ENCODE measurements at places on chromosomes 5 and 9.
A peak's percentile ranks its signal among the peaks of the same experiment; 100 is the strongest.

GRCh38 chr5:154384480-154385235, 61.1 kb upstream of the SAP30L start:
- DNase-seq = peak; percentile 50

DNA sequence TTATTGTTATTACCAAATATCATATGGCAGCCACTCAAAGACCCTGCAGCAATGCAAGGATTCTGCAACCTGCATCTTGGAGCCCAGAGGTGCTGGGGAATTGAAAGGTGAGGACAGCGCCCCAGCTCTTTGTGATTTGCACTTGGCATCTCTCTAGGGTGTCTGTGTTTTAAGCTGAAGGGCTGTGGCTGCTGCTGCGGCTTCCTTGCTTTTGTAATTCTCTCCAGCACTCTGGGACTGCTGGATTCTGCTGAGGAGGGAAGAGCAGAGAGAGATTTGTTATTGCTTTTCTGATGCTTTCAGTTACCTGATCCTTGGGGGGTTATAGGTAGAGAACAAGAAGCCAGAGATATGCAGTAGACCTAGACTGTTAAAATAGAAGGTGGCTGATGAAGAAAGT, 562.4 kb downstream of the EBF1 start:
- no peak for DNase-seq

- no peak for DNase-seq
Measured at GRCh38 chr9:70534471-70534870, 120.0 kb upstream of the KLF9 start.

GRCh38 chr5:57592236-57592635, 109.6 kb upstream of the ACTBL2 start:
- DNase-seq = no peak

GRCh38 chr5:143955141-143955540, 143.2 kb downstream of the HMHB1 start:
- DNase-seq = no peak

- DNase-seq = no peak
Measured at GRCh38 chr9:113160571-113160970, 9.8 kb downstream of the SLC31A2 start.

DNA sequence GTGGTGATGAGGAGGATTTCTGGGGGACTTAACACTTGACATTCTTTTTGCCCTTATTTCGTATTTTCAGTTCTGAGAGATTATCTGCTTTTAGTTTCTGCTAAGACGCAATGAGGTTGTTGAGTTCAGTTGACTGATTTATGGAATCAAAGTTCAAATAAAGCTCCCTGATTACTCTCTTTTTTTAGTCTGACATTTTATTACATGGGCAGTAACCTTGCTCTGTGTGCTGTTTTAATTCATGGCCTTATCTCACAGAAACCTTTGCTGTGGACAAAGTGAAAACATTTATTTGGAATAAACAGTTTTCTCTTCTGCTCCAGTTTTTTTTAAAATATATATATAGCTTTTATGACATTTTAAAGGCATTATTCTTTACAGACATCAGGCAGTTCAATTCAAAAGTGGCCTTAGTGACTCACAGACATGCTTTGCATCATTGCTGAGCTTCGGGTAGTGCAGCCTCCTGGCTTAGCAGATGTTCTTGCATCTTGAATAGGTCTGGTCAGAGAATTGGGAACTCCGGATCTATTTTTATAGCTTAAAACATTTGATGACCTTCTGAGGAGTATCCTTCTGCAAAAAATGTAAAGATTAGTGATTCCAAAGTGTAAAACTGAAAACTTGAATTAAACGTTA, 162.9 kb downstream of the FAM170A start:
- DNase-seq = no peak

DNA sequence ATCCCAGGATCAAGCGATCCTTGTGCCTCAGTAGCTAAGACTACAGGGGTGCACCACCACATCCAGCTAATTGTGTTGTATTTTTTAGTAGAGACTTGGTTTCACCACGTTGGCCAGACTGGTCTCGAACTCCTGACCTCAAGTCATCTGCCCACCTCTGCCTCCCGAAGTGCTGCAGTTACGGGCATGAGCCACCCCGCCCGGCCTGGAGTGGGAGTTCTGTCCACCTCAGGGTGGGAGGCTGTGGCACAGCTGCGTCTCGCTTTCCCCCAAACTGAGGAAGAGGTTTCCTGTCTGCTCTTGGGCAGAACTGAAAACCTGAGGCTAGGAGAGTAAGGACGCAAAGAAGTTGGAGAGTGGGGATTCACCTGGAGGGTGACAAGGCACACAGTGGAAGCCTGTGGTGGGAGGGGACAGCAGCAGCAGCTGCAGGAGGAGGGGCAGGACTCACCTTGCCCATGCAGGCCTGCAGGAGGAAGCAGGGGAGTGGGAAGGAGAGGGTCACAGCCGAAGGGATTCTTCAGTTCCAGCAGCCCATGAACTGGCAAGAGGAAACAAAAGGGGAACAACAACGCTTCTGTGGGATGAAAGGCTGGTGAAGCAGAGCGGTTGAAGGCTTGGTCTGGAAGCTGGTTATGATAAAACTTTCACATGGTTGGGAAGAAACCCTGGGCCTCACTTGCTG, 181.4 kb downstream of the GAS1 start:
- no peak for DNase-seq

All from activated CD4-positive, alpha-beta T cell treated with anti-CD3 and anti-CD28 coated beads, Interleukin-2, Interleukin-6, amounts not matched to agents 100 ng/mL and 50 ng/mL, durations not matched to agents 16 hours and 8 hours (primary cell).